ENCODE measurements at places on chromosomes 5 and 9.

DNA sequence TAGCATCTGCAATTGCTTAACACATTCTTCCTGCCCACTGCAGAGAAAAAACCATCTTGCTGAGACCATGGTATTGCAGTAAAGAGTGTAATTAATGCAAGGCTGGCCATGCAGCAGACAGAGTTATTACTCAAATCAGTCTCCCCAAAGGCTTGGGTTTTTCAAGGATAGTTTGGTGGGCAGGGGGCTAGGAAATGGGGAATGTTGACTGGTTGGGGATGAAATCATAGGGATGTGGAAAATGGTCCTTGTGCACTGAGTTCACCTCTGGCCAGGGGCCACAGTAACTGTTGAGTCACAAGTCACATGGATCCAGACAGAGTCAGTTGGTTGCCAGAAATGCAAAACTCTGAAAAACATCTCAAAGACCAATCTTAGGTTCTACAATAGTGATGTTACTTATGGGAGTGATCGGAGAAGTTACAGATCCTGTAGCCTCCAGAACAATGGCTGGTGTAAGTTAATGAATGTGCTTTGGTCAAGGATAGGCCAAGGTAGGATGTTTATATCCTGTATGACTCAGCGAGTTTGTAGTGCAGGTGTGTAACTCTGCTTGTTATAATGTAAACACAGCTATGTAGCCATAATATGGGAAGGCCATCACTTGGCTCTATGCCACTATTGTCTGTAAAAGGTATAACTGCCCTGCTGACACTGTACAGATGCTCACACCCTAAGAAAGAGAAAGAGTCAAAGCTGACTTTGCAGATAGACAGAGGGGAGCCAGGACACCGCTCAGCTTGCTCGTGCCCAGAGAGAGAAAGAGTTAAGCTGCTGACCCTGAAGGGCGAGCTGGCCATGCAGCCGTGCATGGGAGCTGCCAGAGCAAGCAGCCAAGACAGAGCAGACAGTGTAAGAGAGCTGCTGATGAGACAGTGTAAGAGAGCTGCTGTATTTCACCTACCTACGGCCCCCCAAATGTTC is 27.2 kb downstream of the C9orf152 start:
- no peak for DNase-seq

GRCh38 chr5:35182910-35183535 is 47.3 kb downstream of the PRLR start:
- no peak for DNase-seq

- DNase-seq = no peak
These were observed 111.8 kb upstream of the CKMT2 start for GRCh38 chr5:81121273-81121672.

DNA sequence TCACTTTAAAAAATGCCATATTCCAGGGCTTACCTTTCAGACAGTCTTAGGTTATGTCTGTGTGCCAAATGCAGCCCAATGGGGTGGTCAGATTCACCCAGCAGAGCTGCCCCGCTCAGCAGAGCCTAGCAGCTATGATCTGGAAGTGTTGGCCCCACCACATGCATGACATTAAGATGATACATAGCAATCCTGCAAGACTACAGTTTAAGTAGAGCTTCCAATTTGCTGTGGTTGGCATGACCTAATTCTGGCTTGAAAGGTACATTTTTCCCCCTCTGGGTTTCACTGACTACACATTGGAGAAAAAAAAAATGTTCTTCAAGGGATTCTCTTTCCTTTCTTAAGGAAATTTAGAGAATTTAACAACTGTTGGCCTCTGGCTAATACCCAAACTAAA is 22.5 kb downstream of the MEF2C start:
- no peak for DNase-seq

- DNase-seq = no peak
These were observed 523 bp downstream of the EPB41L4B start for GRCh38 chr9:109320331-109320741.

DNA sequence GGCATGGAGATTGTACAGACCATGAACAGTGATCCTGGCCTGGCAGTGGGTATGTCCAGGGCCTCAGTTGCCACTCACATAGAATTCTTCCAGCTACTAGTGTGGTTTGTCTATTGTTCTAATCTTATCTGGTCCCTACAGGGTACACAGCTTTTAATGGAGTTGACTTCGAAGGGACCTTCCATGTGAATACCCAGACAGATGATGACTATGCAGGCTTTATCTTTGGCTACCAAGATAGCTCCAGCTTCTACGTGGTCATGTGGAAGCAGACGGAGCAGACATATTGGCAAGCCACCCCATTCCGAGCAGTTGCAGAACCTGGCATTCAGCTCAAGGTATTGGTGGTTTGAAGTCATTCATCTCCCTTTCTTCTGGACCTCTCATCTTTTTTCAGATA is 43.8 kb downstream of the THBS4 start:
- no peak for DNase-seq

DNA sequence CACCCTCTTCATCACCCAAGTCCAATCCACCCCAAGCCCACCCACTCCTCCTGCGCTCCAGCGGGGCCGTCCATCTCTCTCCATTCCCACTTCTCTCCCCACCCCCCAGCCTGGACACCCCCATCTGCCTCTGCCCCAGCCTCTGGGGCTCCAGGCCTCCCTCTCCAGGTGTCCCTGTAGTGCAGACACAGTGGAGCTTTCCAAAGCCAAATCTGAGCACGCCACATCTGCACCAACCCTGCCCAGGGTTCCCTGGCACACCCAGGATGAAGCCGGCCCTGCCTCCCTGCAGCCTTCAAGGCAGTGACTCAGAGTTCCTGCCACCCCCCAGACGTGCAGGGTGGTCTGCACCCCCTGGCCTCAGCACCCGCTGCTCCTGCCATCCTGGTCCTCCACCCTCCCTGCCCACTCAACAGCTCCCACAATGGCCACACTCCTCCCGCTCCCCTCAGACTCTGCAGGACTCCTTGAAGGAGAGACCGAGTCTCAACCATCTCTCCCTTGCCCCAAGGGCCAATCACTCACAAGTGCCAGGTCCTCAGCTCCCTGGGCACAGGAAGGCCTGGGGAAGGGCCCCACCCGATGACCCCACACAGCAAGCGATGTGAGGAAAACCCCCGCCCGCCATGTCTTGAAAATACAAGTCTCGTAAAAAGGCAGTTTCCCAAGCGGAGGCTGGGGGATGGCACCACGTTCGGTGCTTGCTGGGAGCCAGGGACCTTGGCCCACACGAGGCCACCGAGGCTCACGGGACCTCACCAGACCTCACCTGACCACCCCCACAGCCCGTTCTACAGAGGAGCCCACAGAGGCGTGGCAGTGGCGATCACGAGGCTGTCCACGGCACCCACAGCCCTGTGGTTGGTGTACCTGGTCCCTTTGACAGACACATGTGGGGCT is 22.2 kb downstream of the VAV2 start:
- no peak for DNase-seq

- DNase-seq = no peak
These were observed 48.6 kb downstream of the INIP start for GRCh38 chr9:112669326-112669725.

DNA sequence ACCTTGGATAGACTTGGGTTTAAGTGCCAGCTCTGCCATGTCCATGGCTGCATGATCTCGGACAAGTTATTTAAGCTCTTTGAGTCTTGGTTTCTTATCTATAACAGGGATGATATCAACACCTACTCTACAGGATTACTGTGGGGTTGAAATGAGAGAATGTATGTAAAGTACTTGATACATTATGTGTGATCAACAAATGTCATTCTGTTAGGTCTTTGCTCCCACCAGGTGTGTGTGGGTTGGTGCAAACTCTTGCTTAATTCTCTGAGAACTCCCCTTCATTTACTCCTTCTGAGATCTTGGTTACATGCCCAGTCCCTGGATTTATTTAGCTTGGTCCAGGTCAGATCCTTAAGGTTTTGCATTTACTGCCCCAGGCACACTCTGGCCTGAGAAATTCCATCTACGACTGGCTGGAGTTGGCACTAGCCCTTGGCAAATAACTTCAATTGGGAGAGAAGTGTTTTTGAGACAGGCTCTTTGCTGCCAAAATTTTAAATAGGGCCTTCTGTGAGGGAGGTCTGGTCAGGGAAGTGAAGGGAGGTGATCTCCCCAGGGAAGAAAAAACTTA is 63.5 kb upstream of the KLF9 start:
- no peak for DNase-seq

GRCh38 chr5:172370648-172371545 is 83.4 kb downstream of the SH3PXD2B start:
- DNase-seq = no peak

GRCh38 chr9:137161558-137162486 is 8.0 kb downstream of the LRRC26 start:
- no peak for DNase-seq

GRCh38 chr5:65395526-65396155 is 86.1 kb downstream of the ADAMTS6 start:
- no peak for DNase-seq

- DNase-seq = no peak
These were observed 1975.2 kb upstream of the C9orf72 start for GRCh38 chr9:29548436-29548835.

- no peak for DNase-seq
These were observed 162.2 kb downstream of the SREK1 start for GRCh38 chr5:66306105-66306843.

DNA sequence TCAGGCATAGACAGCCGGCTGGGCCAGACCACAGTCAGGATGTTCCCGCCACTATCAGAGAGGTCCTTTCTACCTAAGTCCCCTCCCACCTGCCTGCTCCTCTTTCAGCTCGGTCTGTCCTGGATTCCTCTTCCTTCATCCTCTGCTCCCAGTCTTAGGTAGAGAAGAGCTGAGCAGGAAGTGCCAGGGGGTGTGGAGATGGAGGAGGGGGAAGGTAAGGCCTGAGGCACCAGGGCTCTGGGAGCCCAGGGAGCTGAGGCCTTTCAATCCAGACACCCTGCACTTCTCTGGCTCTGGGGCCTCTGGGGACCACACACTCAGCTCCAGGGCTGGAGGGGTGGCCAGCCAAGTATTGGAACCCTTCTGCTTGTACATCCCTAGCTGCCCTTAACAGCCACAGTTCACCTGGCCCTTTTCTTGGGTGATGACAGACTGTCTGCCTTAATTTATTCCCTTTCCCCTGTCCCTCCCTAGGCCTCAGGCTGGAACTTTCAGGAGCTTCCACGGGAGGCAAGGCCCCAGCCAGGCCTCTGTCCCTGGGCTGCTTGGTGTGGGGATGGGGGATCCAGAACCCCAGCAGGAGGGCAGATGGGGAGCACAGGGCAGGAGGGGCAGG is 15.6 kb downstream of the IRF1 start:
- no peak for DNase-seq

DNA sequence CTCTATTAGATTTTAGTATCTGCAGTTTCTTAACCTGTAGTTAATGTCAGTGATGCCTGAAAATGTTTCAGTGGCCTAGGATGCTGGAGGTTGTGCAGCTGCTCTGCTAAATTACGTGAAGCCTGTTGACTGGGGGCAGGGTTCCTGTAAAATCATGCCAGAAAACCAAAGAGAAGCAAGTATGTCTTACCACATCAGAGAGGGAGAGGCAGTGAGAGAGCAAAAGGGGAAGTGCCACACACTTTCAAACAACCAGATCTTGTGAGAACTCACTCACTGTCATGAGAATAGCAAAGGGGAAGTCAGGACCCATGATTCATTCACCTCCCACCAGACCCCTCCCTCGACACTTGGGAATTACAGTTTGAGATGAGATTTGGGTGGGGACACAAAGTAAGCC is 83.9 kb upstream of the CYLC2 start:
- no peak for DNase-seq

- DNase-seq = no peak
These were observed 8.2 kb downstream of the ALDOB start for GRCh38 chr9:101427358-101427757.

DNA sequence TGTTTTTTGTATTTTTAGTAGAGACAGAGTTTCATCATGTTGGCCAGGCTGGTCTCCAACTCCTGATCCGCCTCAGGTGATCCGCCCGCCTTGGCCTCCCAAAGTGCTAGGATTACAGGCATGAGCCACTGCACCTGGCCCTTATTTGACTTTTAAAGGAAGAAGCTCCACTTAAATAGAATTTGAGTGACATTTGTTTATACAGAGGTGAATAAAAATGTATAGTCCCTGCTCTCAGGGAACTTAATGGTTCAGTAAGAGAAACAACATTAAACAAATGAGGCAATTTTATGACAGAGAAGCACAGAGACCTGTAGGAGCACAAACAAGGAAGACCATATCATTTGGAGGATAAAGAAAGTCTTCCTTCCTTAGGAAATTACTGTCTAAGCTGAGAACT is 65.7 kb downstream of the C9orf152 start:
- no peak for DNase-seq

GRCh38 chr5:140292212-140293036 is 10.5 kb downstream of the PFDN1 start:
- DNase-seq = no peak
